Frontal cortex (tissue), 4 donors: ENCODE measurements at places on chromosomes 5 and 9.
A peak's percentile ranks its signal among the peaks of the same experiment; 100 is the strongest.

DNA sequence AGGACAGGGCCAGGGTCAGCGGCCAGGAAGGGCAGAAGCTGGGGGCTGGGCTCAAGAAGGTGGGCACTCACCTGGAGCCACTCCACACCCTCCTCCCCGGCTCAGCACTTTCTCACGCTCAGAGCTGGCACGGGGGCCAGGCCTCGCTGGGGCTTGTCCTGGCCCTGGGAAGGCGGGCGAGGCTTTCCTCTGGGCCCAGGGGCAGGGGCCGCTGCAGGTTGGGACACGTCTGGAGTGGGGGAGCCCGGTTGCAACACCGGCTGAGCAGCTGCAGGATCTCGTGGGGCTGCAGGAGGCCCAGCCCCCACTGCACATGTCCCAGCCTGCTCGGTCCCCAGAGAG lies 38.9 kb upstream of the EGFL7 start:
- DNase-seq: no peak

GRCh38 chr5:64788156-64788555 lies 19.4 kb downstream of the CWC27 start:
- DNase-seq: no peak

- DNase-seq: peak; percentile 55
Measured at GRCh38 chr5:17118631-17119030, 98.8 kb upstream of the BASP1 start.

GRCh38 chr9:89743573-89744254 lies 138.9 kb downstream of the GADD45G start:
- no peak for DNase-seq

GRCh38 chr5:137024044-137024443 lies 475.1 kb downstream of the SPOCK1 start:
- no peak for DNase-seq

DNA sequence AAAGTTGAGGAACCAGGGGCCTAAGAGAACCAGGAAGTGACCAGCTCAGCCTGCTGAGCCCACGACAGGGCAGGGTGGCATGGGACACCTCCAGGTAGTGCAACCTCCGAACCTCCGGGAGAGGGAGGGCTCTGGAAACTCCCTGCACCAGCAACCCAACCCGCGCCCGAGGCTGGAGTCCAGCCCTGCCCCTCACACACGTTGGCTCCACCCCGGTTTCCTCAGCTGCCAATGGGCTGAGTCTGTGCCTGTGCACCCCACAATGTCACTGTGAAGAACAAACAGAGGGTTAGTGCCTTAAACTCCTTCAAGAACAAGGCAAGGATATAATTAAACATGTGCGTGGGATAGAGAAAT lies 17.0 kb upstream of the UNC5A start:
- DNase-seq: no peak

GRCh38 chr5:20524991-20525529 lies 537.1 kb upstream of the CDH18 start:
- no peak for DNase-seq

DNA sequence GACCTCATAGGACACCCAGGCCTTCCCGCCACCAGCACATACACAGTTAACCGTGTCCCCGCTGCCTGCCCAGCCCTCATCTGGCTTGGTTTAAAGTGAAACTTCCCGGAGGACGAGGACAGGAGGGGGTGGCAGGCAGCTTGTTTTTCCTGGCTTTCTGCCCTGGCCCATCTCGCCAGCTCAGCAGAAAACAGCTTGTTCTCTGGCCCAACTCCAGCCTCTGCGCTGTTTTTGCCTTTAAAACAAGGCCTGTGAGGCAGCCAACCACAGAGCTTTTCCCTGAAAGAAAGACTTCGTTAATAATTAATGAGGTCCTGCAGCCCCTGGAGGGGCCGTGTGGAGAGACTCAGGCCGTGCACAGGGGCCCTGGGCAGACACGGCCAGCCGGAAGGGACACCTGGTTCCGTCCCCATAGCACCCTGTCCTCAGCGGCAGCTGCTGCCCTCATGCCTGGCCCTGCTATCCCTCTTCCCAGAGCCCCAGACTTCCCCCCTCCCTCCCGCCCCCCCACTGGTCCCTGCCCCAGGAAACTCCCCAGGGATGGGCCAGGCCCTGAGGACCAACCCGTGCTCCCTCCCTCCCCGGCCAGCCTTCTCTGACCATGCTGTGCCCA lies 108.7 kb downstream of the RXRA start:
- DNase-seq: peak; percentile 84

- DNase-seq: peak; percentile 47
Measured at GRCh38 chr9:78035383-78035993, 3.9 kb upstream of the GNAQ start.

DNA sequence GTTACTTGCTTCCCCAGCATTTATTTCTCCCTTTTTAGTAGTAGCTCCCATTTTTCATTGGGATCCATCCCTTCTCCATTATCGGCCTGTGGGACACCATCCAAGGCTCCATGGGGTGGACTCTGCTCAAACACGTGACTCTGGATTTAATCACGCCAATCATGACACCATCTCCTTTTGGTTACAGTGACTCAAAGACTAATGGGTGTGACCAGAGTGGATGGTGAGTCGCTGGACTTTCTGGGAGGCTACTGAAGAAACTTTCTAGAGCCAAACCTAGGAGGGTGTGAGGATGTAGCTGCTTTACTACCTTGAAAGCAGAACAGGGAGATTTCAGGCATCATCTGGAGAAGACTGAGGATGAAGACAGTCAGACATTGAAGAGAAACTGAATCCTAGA lies 93.1 kb downstream of the PJA2 start:
- no peak for DNase-seq

GRCh38 chr5:353612-354580 lies 32.4 kb downstream of the AHRR start:
- DNase-seq: no peak

- no peak for DNase-seq
Measured at GRCh38 chr9:136558373-136558772, 12.5 kb upstream of the NOTCH1 start.

DNA sequence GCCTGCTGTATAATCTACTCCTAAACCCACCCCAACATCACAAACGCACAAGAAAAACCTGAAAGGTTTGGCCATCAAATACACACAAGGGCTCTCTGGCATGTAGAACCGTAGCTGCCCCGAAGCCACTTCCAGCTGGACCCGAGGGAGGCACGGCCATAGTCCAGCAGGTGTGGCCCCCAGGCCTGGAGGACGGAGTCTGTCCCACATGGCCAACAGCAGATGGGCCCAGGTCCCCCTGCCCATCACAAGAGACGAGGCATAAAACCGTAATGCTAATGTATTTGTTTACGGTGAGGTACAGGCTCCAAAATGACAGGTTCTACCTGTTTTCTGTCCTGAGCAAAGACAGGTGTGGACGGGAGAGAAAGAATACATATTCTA lies 234.2 kb downstream of the SYK start:
- no peak for DNase-seq

DNA sequence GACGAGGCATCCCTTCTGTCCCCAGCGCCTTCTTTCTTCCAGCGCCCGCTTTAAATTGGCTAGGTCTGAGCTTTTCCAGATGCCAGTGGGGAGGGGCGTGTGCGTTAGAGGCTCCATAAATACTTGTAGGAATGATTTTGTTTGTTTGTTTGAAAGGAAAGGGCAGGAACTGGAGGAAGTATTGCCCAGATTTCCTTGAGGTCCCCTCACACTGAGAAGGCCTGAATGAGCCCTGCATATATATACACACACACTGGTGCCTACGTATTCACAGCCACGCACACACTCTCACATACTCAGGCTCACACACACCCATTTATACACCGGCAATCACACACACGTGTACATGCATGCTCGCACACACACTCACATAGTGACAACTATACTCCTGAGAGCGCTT lies 1.0 kb upstream of the SLIT3 start:
- DNase-seq: no peak

- peak; percentile 72 for DNase-seq
Measured at GRCh38 chr9:92716557-92716956, 46.6 kb upstream of the IPPK start.

DNA sequence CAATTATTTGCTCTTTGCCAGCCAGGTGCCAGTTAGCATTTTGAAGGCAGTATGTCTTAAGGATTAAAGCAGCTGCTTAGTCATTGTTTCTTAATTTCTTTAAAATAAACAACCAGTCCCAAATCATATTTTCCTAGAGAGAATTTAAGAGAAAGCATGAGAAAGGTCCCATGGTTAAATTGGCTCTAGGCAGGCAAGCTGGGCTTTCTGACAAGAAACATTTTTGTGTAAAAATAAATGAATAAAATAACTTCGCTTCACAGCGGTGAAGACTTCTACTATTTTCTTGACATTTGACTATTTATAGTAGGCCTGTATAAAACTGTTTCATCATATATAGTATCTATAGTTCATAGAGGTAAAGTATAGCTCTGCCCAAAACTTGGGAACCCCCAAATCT lies 617.7 kb upstream of the C9orf72 start:
- no peak for DNase-seq

DNA sequence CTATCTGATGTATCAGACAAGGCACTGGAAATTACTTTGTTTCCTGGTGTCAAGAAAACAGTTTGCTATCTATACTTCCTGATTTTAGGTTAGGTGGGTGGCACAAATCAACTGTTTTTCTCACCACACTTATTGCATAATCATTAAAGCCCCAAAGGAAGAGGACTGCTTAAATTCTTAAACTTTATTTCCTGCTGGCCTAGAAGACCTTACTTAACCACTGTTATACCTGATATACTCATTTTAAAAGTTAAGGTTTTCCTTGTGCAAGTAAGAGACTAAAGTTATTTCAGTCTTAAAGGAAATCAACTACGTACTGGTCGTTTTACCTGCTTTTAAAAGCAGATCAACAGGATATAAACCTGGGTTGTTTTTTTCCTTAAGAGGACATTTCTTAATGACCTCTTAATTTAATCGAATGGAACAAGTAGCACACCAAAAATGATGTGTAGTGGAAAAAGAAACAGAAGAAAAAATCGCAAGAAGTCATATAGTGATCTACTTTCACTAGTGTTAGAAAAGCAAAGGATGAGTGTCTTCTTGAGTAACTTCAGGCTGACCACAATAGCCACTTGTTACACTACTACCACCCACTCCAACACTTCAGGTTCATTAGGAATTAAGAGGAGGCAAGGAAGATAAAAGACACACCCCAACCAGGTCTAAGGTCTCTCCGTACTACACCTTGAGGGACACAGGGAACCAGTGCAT lies 974 bp downstream of the CLINT1 start:
- peak; percentile 25 for DNase-seq

GRCh38 chr5:76863001-76863400 lies 13.2 kb downstream of the S100Z start:
- no peak for DNase-seq

- DNase-seq: no peak
Measured at GRCh38 chr5:31516802-31517201, 15.1 kb downstream of the DROSHA start.

DNA sequence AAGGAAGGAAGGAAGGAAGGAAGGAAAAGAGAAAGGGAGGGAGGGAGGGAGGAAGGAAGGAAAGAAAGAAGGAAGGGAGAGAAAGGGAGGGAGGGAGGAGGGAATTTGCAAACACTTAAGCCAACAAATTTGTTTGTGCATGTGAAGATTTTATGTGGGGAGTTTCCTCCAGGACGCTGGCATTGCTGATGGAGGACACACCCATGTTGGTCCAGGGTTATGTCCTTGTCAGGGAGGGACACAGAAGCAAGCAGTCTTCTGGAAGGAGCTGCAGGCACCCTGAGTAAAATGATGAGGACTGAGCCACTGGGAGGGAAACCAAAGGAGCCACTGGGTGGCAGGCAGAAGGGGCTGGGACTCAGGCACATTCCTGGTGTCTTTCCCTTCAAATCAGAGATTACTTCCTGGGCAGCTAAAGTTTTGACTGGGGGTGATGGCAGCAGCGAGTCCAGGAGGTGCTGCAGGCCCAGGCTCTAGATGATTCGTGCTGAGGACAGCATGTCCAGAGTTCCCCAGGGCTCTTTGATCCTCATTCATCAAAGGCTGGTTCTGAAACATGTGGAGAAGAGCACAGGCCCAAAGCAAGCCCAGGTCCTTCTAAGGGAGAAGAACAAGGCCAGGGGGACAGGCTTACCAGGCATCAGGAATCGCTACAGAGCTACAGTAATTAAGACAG lies 109.2 kb downstream of the PAX5 start:
- no peak for DNase-seq

DNA sequence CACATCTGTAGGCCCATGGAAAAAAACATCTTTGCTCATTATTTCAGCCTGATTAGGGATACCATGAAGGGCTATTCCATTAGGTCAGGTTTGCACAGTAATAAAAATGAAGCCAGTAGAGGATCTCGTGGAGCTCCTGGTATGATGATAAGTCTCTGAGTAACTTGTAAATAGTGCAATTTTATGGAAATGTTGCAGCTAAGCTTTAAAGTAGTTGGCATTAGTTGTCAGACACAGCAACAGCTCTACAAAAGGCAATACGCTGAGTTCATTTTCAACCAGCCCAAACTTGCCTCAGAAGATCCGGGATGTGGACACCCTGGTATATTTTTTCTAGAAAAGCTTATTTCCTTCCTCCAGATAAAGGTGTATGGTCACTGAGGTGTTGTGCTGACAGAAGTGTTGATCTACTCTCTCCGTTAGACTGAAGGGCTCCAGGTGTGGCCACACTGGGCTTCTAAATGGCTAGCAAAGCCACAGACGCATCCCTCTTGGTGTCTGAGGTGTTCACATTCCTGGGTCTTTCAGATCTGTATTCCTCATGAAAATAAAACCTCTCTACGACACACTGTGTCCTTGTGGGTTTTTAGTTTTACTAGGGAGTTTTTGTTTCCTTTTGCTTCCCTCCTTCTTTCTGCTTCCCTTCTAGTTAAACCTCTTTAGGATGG lies 141.6 kb downstream of the GHR start:
- DNase-seq: no peak

GRCh38 chr9:92424340-92424739 lies at the start of gene OMD:
OMD (minus strand) TSS chr9:92424471; CDS start chr9:92417558, 6,913 bp downstream.
- DNase-seq: no peak

- DNase-seq: no peak
Measured at GRCh38 chr5:3201941-3202340, 393.7 kb upstream of the IRX1 start.

- no peak for DNase-seq
Measured at GRCh38 chr5:148897842-148898241, 71.4 kb downstream of the ADRB2 start.

DNA sequence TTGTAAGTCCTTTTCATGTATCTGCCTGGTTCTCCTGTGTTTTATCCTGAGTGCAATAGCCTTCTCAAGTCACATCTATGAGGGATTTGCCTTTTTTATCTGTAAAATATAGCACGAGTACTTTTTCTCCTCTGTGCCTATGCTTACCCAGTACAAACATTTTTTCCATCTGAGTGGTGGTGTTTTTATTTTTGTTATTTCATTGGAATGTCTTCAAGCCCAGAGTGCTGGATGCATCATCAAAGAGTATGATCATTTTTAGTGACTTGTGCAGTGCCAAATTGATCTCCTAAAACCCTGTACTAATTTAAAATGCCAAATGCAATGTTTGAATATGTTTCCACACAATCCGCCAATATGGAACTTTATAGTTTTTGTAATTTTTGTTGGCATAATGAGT lies 86.1 kb downstream of the TLE4 start:
- DNase-seq: no peak
